ENCODE measurements at places on chromosomes 2 and 18.

- peak; percentile 16 for DNase-seq
Measured at GRCh38 chr2:48144777-48145176, 238.5 kb upstream of the FBXO11 start.

DNA sequence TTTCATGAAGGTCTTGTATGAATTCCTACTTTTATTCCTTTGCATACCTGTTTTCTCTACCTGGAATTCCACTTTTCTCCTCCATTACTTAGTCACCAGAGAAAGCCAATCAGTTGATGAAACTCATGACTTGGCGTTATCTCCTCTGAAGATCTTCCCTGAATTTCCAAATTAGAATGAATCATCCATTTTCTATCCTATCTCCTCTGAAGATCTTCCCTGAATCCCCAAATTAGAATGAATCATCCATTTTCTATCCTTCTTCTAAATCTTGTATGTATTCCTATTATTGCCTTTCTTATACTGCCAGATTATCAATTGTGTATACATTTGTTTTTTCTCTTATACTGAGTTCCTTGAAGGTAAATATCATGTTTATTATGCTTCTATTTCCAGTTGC lies 440.4 kb downstream of the CCDC85A start:
- DNase-seq = no peak

DNA sequence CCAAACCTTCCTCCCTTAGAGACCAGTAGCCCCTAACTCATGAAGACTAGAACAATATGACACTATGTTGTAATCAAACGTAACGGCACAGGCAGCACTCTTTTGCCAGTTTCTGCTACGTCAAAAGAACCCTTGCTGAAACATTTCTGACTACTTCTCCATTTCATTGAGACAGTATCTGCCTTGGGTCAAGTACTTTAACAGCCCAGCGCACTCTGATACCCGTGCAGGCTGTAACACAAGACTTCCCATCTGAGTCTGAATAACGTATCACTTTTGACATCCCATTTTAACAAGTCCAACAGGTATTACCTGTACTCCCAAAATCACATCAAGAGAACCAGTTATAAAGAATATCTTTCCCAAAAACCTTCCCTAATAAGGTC lies 38.4 kb downstream of the TBC1D8 start:
- no peak for DNase-seq

DNA sequence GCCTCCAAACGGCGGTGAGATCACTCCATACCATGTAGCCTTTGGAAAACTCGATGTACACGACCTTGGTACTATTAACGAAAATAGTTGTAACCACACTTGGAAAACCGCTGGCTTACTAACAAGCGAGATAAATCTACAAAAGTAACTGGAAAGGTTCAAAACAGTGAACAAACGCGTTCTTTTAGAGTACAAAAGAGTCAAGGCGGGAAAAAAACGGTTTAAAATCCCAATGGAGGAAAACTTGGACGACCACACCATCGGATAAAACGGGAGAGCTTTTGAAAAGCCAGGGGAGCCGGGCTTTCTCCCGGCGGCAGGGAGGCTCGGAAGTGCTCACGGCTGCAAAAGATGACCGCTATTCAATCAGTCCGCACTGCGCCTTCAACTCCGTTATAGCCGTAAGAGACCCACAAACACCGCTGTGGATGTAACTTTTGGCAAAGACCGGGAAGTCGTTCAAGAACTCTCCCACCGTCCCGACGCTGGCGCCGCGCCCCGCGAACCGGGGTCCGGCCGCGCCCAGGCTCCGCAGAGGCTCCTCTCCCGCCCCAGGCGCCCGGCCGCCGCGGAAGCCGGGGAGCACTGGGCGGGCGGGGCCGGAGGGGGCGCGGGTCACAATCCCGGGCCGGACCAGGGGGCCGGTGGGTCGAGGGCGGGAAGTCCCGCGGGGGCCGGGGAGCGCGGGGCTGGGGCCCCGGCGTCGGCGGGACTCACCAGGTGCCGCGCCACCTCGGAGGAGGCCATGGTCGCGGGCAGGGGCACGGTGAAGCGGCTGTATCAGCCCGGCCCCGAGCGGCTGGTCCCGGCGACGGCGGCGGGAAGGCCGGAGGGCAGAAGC lies 465 bp downstream of the SEPTIN10 start:
- peak; percentile 54 for DNase-seq

Measured in NCI-H69 (cell line).